ENCODE measurements at places on chromosomes 1 and 21. TPM values are rescaled to one million over a fixed set of nuclear protein-coding genes. Genes with fewer than 3 reads are reported as not detected.

GRCh38 chr1:2335721-2336455, 55.5 kb downstream of the MORN1 start:
- no peak for DNase-seq

- DNase-seq: no peak
Observed at GRCh38 chr1:37147392-37147831, 113.1 kb upstream of the GRIK3 start.

DNA sequence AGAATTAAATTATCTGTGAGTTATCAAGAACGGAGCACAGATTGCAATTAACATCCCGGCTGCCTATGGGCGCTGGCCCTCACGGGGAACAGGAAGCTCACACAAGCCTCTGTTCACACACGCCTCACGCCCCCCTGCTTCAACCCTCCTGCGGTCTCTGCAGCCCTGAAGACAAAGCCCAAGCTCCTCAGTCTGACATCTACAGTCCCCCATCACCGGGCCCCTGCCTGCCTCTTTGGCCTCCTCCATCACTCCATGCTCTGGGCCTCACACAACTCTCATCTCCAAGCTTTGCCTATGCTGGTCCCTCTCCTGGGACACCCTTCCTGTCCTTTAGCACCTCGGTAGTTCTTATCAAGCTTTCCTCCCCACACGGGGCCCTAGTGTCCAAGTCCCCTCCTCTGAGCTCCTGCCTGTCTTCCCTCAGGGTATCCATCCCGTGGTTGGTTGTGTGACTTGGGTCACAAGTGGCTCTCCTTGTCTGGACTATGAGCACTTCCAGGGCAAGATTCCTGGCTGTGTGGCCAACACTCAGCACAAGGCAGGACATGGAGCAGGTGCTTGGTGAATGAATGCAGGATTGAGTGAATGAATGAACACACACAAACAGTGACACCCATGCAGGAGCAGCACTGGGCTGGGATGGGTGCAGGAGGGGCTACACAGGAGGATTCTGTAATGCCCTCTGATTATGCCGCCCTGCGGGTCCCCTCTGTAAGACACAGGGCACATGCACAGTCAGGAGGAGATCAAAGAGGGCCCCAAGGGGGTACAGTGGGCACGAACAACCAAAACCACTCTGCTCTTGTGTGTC, 116.1 kb downstream of the DMRTB1 start:
- peak; percentile 46 for DNase-seq

The PLD5 gene
- 0.87 TPM for total RNA-seq

GRCh38 chr1:21270086-21270689, 20.1 kb downstream of the ECE1 start:
- DNase-seq: peak; percentile 86

The ZNF593OS gene
- total RNA-seq: not detected

GRCh38 chr1:227885648-227886502, 61.9 kb downstream of the WNT9A start:
- DNase-seq: peak; percentile 70

The ARMH1 gene
- total RNA-seq: 5.9 TPM

- DNase-seq: no peak
Observed at GRCh38 chr1:205061227-205061626, 18.2 kb downstream of the CNTN2 start.

The TSPEAR gene
- total RNA-seq: 0.23 TPM

The TACSTD2 gene
- total RNA-seq: 112 TPM

- no peak for DNase-seq
Observed at GRCh38 chr1:173388352-173388751, 88.8 kb upstream of the PRDX6 start.

The SEMA6C gene
- 6.7 TPM for total RNA-seq

- DNase-seq: no peak
Observed at GRCh38 chr1:41149570-41149969, 92.5 kb downstream of the SCMH1 start.

- DNase-seq: no peak
Observed at GRCh38 chr1:220045356-220046051, 801 bp downstream of the EPRS1 start.

Data from upper lobe of right lung (tissue), 1 donor.